Activated T-cell treated with anti-CD3 and anti-CD28 coated beads for 4 hours (primary cell): ENCODE measurements at places on chromosomes 5 and 9.

DNA sequence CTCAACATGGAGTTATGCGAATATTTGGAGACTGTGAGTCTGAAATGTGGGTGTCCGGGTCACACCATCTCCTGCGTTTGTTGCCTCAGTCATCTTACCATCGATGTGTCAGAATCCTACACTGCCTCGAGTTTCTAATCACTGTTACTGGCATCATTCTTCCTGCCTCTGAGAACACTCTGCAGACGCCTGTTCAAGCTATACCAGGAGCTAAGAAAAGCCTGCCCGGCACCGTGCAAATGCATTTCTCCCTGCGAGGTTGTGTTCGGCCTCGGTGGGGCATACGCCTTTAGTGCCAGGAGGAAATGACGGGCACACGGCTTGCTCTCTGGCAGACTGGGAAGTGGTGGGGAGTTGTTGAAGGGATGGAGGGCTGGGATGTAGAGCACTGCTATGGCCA, 31.2 kb upstream of the SLC25A51 start:
- no peak for DNase-seq

DNA sequence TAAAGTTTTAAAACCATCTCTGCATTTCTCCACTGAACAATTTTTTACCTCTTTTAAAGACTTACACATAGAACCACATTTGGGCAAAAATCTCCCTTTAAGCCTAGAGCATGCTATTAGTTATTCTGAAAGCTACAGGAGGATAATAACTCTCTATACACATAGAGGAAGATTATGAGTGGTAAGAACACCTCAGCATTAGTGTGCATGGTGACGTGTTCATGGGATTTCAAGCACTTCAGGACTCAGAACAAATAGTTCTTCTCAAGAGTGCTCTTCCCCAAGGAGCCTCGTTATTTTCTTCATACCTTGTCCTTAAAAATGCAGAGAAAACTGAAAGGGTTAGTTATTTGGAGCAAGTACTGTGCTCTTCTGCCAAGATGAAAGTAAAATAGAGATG, 256.9 kb upstream of the TUSC1 start:
- no peak for DNase-seq

DNA sequence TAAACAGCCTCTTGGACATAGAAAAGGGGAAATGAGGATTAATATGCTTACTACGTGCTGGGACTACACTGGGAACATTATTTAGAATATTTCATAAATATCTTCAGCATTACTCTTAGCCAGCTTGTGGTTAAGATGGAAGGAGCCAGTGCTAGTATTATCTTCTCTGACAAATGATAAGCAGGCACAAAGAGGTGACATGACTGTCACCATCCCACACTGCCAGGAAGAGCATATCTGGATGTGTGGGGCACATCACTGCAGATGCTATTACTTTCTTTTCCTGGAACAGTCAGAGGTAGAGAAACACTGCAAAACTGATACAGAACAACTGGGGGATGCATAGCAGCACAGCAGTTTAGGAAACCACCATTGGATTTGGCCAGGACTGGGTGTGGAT, 281.0 kb upstream of the TNC start:
- no peak for DNase-seq

GRCh38 chr9:129166623-129167557, 11.2 kb downstream of the IER5L start:
- DNase-seq: no peak

- no peak for DNase-seq
Observed at GRCh38 chr5:156963125-156963524, at the start of gene TIMD4. TSS of gene TIMD4 (minus strand) at chr5:156963226. CDS start at chr5:156963198, 28 bp downstream.

- DNase-seq: peak; percentile 17
Observed at GRCh38 chr5:75566710-75567309, 44.4 kb upstream of the ANKDD1B start.

DNA sequence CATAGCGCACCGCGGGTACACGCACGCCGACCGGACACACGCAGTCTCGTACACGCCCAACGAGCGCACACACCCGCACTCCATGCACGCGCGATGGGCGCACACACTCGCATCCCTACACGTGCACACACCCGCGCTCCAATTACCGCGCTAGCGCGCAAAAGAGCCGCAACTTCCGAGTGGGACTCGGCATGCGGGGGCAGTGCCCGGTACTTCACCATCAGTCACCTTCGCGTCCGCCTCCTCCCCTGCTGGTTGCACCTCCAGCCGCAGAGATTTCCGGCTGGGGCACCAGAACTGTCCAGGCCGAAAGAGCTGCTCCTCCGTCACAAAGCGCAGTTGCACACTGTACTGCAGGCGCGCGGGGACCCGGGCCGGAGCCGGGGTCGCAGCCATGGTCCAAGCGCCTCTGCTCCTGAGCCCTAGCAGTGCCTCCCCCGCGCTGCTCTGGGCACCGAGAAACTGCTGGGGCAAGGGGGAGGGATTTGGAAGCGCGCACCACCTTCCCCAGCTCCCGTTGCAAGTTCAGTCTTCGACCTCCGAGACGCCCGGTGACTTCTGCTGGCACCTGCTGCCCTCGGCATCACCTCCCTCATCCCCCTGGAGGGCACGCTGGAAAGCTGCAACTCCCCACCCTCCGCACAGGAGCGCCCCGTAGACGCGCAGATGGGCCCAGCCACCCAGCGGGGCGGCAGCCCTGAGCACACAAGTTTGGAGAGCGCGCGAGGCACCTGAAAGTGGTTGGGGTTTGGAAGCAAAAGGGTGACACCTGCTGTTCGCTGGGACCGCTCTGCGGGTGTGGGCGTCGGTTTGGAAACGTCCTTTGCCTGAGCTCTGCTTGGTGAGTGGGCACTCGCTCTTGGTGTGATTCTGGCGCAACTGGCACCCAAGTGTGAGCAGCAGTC, 337.4 kb upstream of the PUM3 start:
- DNase-seq: no peak

DNA sequence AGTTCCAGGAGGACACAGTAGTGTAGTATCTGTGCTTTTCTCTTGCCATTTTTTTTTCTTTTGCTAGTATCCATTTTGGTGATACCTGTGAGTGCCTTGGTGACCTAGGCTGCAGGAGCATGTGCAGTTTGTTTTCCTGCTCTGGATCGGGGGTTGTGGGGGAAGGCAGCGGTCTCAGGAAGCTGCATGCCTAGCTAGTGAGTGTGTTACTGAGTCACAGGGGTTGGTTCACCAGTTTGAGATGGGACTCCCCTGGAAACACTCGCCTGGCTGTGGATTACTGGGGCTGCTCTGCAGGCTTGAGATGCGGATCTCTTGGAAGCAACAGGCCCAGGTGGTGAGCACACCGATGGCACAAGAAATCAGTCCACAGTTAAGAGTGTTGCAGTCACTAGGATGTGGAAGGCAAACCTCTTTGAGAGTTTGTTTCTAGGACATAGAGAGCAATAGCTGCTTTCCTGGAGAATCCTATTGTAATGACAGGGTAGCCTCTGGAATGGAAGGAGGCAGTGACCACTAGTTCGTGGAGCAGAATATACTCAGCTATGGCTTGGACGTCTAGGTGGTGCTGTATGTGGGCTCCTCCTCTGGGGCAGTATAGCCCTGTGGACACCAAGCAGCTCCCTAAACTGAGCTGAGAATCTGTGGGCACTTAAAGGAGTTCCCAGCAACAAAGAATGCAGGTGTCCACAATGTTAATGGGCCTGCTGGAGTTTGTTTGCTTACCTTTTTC, 20.0 kb upstream of the SPATA31E1 start:
- DNase-seq: no peak

GRCh38 chr5:77984587-77984986, 208.4 kb upstream of the TBCA start:
- DNase-seq: no peak

DNA sequence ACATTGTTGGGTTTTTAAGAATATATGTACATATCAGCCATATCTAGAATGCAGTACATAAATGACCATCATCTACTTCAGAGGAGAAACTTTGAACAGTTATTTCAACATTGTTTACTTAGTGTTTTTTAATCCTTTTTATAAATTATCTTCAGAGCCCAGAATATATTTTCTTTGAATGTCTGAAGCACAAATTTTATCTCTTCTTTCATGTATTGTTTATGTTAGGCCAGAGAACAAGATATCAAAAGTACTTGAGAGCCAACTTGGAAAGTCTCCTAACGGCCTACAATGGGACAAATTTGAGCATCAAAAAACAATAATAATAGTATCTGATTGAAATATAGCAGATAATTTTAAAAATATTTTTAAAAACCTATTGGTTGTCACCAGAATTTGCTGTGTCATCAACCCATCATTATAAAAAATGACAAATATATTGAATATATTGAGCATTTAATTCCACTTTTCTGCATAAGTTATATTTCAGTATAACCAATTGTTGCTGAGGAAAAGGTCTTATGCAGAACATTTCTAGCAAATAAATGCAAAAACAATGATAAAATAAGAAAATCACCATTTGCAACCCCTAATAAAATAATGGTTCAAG, 67.5 kb upstream of the CCNG1 start:
- DNase-seq: no peak

- DNase-seq: no peak
Observed at GRCh38 chr5:87347272-87347671, 65.5 kb downstream of the CCNH start.

DNA sequence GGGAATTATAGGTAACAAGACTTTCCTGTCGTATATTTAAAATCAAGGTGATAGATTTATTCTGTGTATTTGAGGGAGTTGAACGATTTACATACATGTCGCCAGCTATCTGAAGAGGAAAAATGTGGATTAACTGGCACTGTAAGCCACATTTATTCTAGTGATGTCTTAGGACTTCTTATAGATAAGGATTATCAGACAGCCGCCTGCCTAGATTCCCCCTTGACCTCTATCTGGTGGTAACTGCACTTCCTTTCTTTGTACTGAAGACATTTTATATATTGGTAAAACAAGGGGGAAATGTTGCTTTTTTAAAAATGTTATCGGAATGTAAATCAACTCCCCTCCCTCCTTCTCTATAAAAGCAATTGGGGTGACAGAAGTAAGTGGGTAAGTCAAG, 39.3 kb upstream of the F2RL2 start:
- DNase-seq: no peak

DNA sequence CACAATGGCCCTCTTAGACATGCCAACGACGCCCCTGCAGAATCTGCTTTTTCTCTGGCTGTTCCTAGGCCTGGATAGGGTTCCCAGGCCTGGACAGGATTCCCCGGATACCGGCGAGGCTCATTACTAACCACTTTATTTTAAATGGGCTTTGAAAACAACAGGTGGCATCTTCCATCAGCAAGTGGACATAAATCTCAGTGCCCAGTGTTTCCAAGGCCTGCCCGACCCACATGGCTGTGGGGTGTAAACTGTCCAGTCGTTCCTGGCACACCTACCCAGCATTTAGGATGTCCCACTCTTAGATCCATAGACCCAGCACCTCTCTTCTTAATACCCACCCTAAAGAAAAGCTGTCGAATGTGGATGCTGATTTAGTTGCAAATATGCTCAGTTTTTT, 896 bp downstream of the CMBL start:
- DNase-seq: no peak

DNA sequence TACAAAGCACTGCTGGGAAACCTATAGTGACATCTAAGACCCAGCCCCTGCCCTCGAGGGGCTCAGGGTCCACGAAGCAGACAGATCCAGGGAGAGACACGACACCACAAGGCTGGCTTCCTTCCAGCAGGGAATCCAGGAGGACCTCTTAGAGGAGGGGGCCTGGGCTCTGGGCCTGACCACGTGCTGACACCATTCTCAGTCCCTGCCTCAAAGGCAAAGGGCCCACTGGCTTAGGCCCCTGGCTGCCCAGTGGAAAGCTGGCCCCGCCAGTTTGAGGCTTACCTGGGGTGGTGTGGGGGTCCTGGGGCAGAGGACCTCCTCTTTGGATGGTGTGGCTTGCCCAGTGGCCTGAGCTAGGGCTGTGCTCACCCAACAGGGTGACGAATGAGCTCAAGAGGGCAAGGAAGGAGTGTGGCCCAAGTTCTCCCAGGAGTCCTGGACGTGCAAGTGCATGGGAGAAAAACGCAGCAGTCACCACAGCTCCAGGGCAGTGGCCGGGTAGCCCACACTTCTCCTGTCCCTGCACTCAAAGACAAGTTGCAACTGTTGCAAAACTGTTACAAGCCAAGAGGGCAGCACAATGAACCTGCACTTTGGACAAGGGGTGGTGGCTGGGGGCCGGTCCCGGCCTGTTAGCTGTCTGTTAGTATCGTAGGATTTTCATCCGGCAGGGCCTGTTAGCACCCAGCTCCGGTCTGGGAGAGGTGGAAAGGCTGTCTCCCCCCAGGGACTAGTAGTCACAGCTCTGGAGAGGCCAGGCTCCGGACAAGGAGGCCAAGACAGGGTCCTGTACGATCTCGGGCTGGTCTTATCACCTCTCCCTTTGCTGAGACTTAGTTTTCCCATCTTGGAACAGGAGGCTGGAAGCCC, 1.5 kb upstream of the SARDH start:
- no peak for DNase-seq
